Inflammatory macrophage treated with lipopolysaccharide for 1 hour (primary cell): ENCODE measurements at places on chromosomes 7 and 10.

DNA sequence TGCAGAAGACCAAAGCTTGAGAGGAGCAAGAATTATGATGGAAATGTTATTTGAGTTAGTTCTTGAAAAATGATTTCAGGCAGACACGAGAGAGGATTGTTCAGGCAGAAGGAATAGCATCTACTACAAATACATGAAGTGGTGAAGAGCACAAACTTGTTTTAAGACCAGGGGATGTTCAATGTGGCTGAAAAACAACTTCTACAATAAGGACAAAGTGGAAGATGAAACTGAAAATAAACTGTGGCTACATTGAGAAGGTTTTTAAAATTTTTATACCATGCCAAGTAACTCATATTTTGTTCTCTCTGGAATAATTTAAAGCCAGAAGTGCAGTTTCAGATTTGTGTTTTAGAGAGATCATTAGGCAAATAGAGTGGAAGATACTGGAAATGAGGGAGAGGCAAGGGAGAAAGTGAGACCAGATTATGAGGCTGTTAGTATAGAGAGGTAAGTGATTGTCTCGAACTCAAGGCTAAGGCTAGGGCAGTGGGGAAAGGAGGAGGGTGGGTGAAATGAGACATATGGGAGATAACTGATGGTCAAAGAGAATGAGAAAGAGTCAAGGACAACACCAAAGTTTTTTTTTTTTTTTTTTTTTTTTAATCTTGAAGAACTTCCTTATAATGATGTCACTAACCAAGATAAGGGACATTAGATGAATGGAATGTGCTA is 115.4 kb downstream of the MDFIC start:
- no peak for DNase-seq

DNA sequence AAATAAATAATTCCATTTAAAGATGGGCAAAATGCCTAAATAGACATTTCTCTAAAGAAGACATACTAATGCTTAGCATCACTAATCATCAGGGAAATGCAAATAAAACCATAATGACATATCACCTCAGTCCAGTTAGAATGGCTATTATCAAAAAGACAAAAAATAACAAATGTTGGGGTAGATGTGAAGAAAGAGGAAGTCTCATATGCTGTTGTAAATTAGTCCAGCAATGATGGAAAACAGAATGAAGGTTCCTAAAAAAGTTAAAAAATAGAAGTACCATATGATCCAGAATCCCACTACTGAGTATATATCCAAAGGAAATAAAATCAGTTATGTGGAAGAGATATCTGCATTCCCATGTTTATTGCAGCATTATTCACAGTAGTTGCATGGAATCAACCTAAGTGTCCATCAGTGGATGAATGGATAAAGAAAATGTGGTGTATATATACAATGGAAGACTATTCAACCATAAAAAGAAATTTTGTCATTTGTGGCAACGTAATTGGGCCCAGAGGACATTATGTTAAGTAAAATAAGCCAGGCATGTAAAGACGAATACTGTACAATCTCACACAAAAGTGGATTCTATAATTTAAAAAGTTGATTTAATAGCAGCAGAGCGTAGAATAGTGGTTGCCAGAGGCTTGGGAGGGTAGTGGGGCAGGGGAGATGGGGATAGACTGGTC is 52.0 kb downstream of the TCAF1 start:
- no peak for DNase-seq

DNA sequence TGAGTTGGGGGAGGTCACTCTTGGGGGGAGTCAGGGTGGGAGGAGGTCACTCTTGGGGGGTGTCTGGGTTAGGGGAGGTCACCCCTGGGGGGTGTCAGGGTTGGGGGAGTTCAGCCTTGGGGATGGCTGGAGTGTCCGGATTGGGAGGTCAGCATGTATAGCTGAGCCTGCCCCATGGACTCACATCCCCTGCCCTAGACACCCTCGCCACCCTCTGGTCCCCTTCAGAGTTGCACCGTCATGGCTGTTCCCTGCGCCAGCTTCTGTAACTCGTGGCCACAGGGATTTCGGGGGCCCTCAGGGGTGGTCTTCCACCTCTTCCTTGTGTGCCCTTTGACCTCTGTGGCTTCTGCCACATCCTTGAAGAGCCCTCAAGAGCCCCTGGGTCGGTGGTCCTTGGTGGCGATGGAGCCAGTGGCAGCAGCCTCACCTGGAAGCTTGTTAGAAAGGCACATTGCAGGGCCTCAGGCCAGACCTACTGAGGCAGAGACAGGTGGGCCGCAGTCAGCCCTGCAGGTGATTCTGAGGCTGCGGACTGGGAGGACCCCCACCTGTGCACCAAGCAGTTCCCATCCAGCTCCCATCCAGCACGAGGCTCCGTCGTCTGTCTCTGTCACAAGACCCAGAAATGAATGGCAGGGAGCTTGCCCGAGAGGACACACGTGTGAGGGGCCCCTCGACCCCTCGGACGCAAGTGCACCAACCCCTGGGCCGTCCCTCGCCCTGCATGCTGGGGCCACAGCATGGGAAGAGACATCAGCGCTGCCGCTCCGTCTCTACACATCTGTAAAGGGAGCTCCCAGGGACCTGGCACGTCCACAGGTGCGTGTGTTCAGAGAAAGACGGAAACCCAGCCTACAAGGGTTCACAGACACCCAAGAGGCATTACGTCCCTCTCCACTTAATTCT is 44.7 kb upstream of the SUN1 start:
- no peak for DNase-seq

DNA sequence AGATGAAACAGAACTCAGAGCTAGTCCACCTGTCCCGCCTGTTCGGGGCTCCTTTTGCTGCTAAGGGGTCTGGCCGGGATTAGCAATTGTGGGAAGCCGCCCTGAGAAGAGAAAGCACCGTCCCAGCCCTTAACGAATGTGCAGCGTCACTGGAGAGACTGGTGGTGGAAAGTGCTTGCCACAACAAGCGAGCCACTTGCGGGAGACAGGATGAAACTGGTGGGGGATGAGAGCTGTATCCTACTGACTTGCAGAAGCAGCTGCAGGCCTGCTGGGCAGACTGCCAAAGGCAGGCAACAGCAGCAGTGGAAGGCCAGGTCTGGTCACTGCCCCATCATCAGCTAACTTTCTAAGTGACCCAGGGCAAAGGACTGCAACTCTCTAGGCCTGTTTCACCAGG is 95.4 kb downstream of the FAM53B start:
- no peak for DNase-seq

GRCh38 chr7:74044366-74045350 is 16.7 kb downstream of the ELN start:
- no peak for DNase-seq

- no peak for DNase-seq
These were observed 201.2 kb upstream of the ZMIZ1 start for GRCh38 chr10:78867555-78867939.

GRCh38 chr7:36535866-36536664 is 146.4 kb downstream of the ANLN start:
- DNase-seq: no peak
